ENCODE measurements at places on chromosomes 2 and 18.

- H3K27me3 ChIP-seq: no peaks in the 10 kb centered on the region
- no peak overlapping the region for H3K4me3 ChIP-seq
- DNase-seq: no peak
Measured at GRCh38 chr2:12363569-12363968, 353.2 kb upstream of the TRIB2 start.

DNA sequence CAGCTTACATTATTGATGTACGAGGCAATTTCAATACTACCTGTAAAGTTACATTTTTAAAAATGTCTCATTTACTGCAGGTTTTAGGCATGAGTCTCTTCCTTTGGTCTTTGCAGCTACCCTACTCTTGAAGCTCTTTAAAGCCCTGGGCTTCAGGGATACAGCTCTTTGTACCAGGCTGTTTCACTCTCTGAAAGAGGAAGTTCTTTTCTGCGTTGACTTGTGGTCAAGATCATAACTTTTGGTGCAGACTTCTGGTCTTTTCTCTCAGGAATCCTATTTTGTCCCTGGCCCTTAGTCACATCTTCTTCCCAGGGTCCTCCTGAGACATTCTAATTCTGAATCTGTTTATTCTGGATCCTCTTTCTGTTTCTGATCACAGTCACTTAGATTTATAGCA, 16.6 kb upstream of the HRH4 start:
- peaks cover 3% of the 10 kb centered on the region for H3K36me3 ChIP-seq
- H3K27ac ChIP-seq: no peak overlapping the region
- no peak for DNase-seq
- no peak overlapping the region for H3K4me3 ChIP-seq

- H3K36me3 ChIP-seq: no peaks in the 10 kb centered on the region
- no peaks in the 10 kb centered on the region for H3K4me1 ChIP-seq
- DNase-seq: peak; percentile 16
Measured at GRCh38 chr2:202941771-202942170, 29.7 kb downstream of the CARF start.

DNA sequence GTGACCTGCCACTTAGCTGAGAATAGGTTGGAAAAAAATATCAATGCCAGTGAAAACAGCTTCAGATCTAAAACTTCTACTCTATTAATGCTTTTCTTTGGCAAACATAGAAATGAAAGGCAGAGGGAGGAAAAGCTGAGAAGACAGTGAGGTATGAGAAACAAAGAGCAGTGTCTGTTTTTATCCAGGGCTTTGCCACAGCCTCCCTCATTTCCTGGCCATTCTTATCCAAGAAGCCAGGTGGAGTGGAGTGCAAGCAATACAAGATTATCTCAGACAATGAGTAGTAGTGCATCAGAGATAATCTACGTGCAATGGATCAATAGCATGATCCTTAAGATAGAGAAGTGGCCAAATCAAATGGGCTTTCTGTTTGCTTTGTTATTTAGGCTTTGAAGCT, 808.7 kb upstream of the PIK3C3 start:
- H3K36me3 ChIP-seq: no peaks in the 10 kb centered on the region
- no peaks in the 10 kb centered on the region for H3K4me1 ChIP-seq
- H3K27ac ChIP-seq: no peak overlapping the region
- no peak overlapping the region for H3K4me3 ChIP-seq
- no peaks in the 10 kb centered on the region for H3K27me3 ChIP-seq

DNA sequence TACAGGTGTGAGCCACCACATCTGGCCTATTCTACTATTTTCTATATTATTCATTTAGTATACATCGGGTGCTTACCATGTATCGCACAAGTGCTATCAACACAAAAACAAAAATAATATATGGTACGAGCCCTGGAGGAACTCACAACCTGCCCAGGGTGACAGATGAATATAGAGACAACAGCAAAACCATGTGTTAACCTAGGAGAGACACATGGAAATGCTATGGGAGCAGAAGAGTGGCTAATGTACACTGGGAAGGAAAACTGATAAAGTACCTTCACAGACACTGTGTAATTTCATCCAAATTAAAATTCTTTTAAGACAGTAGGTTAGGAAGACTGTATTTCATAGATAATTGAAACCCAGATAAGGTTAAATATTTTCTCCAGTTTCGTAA, 3.9 kb downstream of the SF3B6 start:
- no peak overlapping the region for H3K4me3 ChIP-seq
- no peak for DNase-seq
- no peaks in the 10 kb centered on the region for H3K27me3 ChIP-seq
- H3K27ac ChIP-seq: no peak overlapping the region
- no peaks in the 10 kb centered on the region for H3K4me1 ChIP-seq
- peaks cover 5% of the 10 kb centered on the region for H3K36me3 ChIP-seq

GRCh38 chr2:105592288-105592687, 152.4 kb upstream of the NCK2 start:
- no peaks in the 10 kb centered on the region for H3K36me3 ChIP-seq
- H3K27ac ChIP-seq: no peak overlapping the region
- H3K27me3 ChIP-seq: no peaks in the 10 kb centered on the region
- H3K4me1 ChIP-seq: peaks cover 7% of the 10 kb centered on the region

DNA sequence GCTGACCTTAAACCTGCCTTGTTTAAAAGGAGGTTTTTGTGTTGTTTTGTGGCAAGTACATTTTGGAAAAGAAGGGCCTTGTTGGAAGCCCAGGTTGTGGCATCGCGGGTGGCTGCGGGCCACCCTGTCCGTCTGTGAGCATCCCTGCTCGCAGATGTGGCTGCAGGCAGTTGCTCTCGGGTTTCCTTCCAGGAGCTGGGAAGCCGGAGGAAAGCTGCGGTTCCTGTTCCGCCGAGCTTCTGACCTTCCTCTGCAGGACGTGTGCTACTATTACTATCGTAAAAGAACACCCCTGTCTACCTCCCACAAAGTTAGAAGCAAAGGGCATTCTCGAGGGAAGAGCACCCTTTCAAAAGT, 766 bp downstream of the MFF start:
- no peaks in the 10 kb centered on the region for H3K36me3 ChIP-seq
- H3K27me3 ChIP-seq: no peaks in the 10 kb centered on the region
- H3K4me3 ChIP-seq: peak overlapping the region; percentile 47
- no peaks in the 10 kb centered on the region for H3K4me1 ChIP-seq

GRCh38 chr2:96413323-96413722, 77.8 kb downstream of the NCAPH start:
- no peak overlapping the region for H3K27ac ChIP-seq
- DNase-seq: no peak
- no peaks in the 10 kb centered on the region for H3K4me1 ChIP-seq
- no peaks in the 10 kb centered on the region for H3K27me3 ChIP-seq

GRCh38 chr2:35997488-35997887, 358.1 kb upstream of the CRIM1 start:
- H3K4me3 ChIP-seq: no peak overlapping the region
- H3K36me3 ChIP-seq: no peaks in the 10 kb centered on the region
- H3K27ac ChIP-seq: no peak overlapping the region
- no peaks in the 10 kb centered on the region for H3K27me3 ChIP-seq
- no peaks in the 10 kb centered on the region for H3K4me1 ChIP-seq

DNA sequence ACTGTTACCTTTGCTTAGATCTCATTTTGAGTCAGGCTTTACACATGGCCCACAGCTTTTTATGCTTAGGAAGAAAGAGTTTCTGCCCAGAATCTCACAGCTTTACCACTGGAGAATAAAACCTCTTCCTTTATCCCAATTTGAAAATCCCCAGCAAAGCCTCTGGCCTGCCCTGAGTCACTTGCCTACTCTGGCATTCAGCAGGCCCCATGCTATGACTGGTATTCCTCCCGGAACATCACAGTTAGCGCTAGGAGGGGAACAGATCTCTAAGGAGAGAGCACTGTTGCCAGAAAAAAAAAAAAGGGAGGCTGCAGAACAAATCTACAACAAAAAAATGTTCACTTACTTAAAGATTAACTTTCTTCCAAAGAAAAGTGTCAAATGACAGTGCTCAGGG, 152.9 kb upstream of the DNMT3A start:
- no peaks in the 10 kb centered on the region for H3K4me1 ChIP-seq
- no peak overlapping the region for H3K27ac ChIP-seq
- H3K4me3 ChIP-seq: no peak overlapping the region
- no peaks in the 10 kb centered on the region for H3K36me3 ChIP-seq
- DNase-seq: peak; percentile 79

- no peaks in the 10 kb centered on the region for H3K4me1 ChIP-seq
- H3K36me3 ChIP-seq: no peaks in the 10 kb centered on the region
- peak; percentile 2 for DNase-seq
Measured at GRCh38 chr2:234091883-234092282, 41.4 kb downstream of the SPP2 start.
